ENCODE measurements at places on chromosomes 1 and 21.
A peak's percentile ranks its signal among the peaks of the same experiment; 100 is the strongest.

GRCh38 chr1:99268021-99268420 lies 3.7 kb downstream of the PLPPR4 start:
- DNase-seq = no peak

DNA sequence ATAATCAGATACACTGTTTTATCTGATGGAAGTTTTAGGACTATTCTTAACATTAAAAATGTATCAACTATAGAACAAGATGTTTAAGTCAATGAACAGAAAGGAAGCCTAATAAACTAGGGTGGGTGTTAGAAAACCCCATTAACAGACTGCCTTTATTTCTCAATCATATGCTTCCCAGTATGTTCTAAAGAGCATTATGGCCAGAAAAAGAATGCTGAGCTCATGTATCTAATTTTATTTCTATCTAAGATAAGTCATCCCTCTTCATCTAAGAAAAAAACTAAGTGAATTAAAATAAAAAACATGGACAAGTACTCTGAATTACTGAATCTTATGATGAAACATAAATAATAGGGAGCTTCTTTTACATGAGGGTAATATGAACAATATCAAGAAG lies 86.5 kb upstream of the TTC39A start:
- DNase-seq = no peak

DNA sequence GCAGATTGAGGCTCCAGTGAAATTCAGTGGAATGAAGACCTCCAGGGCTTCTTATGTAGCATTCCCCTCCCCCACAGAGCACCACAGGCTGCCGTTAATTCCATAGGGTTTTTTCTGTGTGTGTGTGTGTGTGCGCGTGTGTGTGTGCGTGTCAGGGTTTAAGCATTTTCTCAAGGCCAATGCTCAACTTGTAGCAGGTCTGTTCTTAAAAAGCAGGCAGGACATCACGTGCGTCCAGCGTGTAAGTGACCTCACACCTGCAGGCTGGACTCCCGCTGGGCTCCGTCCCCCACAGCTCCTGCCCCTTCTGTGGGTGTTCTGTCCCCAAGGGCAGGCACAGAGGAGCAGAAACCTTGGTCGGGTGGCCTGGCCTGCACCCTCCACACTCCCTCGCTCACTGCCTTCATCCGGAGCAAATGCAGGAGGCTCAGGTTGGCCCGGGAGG lies 5.3 kb downstream of the PRDM16 start:
- DNase-seq = no peak

GRCh38 chr1:18606443-18607288 lies 24.0 kb upstream of the PAX7 start:
- DNase-seq = no peak

- no peak for DNase-seq
Observed at GRCh38 chr1:69492286-69492685, 75.4 kb upstream of the LRRC7 start.

DNA sequence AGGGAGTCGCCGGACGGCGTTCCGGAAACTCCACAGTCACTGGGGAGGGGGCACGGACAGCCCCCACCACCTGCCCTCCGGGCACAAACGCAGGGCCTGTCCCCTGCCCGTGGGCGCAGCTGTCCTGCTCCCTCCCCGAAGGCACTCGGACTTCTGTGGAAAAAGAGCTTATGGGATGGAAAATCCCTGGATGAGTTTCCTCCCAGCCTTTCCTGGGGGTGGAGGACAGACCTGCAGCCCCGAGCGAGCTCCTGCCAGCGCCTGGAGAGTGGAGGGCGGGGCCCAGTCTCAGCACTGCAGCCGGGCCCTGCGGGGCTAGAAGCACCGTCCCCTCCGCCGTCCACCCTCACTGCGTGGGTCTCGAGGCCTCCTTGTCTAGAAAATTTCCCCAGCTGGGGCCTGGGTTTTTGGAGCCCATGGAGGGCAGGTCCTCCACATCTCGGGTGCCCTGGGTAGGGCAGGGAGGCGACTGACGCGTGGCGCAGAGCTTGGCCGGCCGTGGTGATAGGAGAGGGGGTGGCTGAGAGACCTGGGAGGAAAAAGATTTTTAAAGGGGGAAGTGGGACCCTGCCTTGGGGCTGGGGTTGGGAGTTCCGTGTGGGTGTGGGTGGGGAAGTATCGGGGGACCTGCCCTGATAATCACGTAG lies 6.4 kb upstream of the COL6A1 start:
- DNase-seq = no peak

DNA sequence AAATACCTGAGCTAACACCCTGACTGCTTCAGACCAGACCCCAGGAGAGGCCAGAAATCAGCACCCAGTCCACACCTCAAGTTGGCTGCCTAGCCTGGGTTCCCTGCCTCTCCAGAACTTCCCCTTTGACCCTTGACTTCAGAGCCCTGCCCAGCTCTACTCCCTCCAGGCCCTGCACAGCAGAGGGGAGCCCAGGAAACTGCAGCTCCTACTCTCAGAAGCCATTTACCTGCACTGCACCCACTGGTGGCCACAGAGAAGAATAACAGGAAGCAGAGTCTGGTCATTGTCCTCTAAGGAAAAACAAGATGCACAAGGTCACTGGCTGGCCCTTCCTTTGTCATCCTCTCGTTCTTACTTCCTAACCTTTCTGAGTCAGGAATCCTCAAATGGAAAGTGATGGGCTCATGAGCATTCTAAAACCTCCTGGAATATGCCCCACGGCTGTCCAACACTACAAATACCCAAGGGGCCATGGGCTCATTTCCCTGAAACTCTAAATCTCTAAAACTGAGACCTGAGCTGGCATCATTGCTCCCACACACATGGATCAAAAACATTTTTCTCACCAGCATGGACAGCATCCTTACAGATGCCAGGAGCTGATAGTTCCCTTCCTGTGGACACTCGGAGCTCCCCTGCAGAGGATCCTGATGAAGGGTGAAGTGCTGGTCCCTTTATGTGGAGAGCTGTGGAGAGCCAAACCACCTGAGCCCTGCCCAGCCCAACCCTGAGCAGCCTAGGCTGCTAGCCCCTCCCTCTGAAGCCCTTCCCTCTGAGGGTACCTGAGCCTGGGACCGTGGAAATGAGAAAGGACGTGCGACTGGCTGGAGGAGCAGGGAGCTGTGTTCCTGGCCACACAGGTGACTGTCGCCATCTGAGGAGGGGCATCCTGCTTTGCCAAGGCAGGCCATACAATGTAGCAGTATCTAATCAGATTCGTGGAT lies at the start of gene ITLN2:
Gene ITLN2, minus strand, starts transcription at position 652 of the 947 bp plus-strand sequence. Its CDS starts 68 bp downstream, at position 584.
- DNase-seq = no peak

- no peak for DNase-seq
Observed at GRCh38 chr1:2466958-2467554, 9.0 kb upstream of the PLCH2 start.

GRCh38 chr1:85502625-85503083 lies 37.7 kb upstream of the DDAH1 start:
- DNase-seq = peak; percentile 5

- no peak for DNase-seq
Observed at GRCh38 chr1:209379280-209379679, 204.2 kb upstream of the CAMK1G start.

Measured in C1 segment of cervical spinal cord (tissue), 14 donors.